ENCODE measurements at places on chromosomes 4 and X. TPM values are rescaled to one million over a fixed set of nuclear protein-coding genes. Genes with fewer than 3 reads are reported as not detected.

- DNase-seq, result no peak
Observed at GRCh38 chr4:36553029-36553428, 271.6 kb downstream of the DTHD1 start.

- no peak for DNase-seq
Observed at GRCh38 chr4:108219998-108220397, 51.3 kb upstream of the LEF1 start.

GRCh38 chr4:83569987-83570386 lies 34.1 kb downstream of the GPAT3 start:
- DNase-seq, result peak; percentile 84

- peak; percentile 89 for DNase-seq
Observed at GRCh38 chr4:147371661-147372060, 109.2 kb upstream of the EDNRA start.

- no peak for DNase-seq
Observed at GRCh38 chr4:149754526-149754925, 61.1 kb downstream of the IQCM start.

- no peak for DNase-seq
Observed at GRCh38 chrX:130468395-130468923, 66.7 kb downstream of the RBMX2 start.

DNA sequence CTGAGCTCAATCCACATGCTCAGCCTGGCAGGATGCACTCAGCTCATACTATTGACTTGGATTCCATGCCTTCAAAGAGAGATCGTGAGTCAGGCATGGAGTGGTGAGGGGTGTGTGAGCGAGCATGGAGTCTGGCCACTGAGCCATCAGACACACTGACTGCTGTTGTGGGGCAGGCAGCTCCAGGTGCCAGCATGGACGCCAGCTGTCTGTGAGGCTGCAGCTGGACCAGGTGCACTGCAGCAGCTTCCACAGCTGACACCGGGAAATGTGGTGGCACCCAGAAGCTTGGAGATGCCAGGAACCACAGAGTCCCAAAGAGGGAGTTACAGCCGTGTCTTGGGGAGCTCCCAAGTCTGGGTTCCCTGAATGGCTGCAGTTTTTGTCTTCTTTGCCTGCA lies 1026.4 kb upstream of the ADGRL3 start:
- DNase-seq, result no peak

The CXCL6 gene
- 0.86 TPM for polyA plus RNA-seq

The POU3F4 gene
- not detected for polyA plus RNA-seq

The TRIML2 gene
- polyA plus RNA-seq, result 48.9 TPM

The NWD2 gene
- polyA plus RNA-seq, result not detected

The SLITRK2 gene
- not detected for polyA plus RNA-seq

Data from foreskin keratinocyte (primary cell).